ENCODE measurements at places on chromosomes 12 and 14.

GRCh38 chr14:24095271-24096068 lies 1.4 kb downstream of the PCK2 start:
- no peak for DNase-seq

DNA sequence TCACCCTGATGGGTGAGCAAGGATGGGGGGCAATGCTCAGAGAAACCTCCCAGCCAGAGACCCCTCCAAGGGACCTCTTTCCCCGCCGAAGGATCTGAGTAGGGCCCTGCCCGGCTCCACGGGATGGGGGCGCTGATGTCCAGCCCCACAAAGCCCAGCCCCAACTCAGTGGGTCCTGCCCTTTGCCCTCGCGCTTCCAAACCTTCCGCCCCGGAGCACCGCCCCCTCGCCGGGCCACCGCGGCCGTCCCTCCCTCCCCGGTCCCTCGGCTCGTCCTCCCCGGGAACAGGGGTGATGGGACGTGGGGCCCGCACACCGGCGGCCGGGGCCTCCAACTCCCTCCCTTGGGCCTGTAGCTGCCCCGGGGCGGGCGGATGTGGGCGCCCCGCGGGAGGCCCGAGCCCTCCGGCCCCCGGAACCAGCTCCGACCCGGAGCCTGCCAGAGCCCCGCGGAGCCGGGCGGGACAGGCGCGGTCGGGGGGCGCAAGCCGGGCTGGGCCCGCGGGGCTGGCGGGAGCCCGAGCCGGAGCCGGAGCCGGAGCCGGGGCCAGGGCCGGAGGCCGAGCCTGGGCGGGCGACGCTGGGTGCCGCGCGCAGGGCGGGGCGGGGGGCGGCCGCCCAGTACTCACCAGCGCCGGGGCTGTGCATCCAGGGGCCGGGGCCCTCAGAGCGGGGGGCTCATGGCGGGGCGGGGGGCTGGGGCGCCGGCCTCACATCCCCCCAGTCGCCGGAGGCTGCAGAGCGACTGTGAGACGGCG lies 386 bp downstream of the HDAC7 start:
- peak; percentile 70 for DNase-seq

GRCh38 chr12:113142173-113142885 lies 6.8 kb upstream of the RASAL1 start:
- DNase-seq, result no peak

- DNase-seq, result no peak
Observed at GRCh38 chr12:62654326-62655241, 188.0 kb downstream of the MON2 start.

DNA sequence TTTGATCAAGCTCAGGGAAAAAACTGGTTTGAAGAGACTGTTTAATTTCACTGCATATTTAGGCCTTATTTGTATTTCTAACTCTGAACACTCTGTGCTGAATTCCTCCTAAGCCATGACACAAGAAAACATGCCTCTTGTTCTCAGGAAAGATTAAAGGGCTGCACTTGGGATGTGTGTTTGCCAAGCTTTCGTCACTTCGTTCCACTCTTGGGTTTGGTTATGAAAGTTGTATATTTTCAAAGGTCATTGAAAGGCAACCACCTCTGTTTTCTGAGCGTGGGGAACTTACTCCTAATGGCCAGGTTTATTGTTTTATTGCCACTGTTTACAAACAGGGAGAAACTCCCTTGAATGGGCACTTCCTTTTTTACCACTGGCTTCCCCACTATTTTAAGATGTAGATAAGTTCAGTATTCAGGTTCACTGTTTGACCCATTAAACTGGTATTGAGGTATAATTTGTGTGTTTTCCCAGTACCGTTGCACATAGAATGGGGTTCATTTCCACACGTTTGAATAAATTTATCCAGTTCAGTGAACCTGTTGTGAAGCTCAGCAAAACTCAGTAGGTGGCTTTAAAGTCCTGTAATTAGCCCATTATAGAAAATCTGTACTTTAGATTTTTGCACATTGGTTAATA lies 65.3 kb downstream of the NKX2-1 start:
- DNase-seq, result no peak

- no peak for DNase-seq
Observed at GRCh38 chr12:74897425-74898211, 312.0 kb downstream of the KCNC2 start.

- peak; percentile 35 for DNase-seq
Observed at GRCh38 chr14:69475194-69475818, 9.2 kb upstream of the PLEKHD1 start.

- no peak for DNase-seq
Observed at GRCh38 chr12:13374793-13375192, 178.3 kb downstream of the EMP1 start.

DNA sequence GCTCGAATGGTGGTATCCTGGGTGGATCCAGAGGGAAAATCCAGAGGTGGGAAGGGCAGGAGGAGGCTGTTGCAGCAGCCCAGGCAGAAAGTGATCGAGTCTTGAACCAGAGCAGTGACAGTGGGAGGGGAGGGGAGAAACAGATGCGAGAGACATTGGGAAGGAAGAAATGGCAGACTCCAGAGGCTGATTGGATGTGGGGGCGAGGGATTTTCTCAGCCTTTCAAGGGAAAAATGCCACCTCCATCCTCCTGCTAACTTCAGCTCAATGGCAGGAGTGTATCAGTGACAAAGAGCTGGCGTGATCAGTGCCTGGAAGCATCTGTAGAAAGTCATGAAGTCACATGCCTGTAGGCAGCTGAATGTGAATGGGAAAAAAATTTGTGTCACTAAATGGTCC lies 38.6 kb upstream of the NRXN3 start:
- DNase-seq, result no peak

DNA sequence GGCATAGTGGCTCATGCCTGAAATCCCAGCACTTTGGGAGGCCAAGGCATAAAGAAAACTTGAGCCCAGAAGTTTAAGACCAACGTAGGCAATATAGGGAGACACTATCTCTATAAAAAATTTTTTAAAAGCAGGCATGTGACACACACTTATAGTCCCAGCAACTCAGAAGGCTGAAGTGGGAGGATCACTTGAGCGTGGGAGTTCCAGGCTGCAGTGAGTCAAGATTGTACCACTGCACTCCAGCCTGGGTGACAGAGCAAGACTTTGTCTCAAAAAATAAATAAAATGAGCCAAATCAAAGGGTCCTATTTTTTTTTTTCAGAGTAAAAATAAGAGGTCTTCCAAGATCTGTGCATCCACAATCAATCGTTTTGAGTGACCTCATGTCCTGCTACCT lies 237.6 kb downstream of the SLC16A7 start:
- DNase-seq, result no peak

DNA sequence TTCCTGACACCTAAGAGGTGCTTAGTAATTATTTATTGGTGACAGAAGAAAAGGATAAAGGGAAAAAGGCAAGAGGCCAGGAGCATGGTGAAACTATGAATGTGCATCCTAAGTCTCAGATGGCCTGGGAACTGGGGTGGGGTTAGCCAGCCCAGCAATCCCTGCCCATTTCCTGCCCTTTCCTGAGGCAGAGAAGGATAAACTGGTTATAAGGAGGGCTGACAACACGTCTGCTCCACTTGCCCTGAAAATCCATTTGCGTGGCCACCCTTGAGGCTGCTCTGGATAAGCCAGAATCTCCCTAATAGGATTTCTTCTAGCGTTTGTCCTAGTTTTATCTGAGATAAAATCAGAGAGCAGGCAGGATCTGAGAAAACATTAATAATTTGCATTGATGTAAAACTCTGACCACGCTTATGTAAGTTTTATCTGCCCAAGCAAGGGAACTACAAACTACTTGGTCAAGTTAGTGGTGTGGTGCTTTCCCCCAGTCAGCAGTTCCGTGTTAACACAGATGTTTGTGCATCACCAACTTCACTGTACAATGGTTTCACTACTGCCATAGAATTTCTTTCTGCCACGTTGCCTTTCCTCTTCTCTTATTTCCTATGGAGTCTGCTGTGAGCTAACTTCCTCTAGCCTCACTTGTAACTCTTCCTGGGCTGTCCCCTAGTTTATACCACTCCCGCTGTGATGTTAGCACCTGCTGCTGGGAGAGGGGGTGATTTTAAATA lies 392.7 kb downstream of the RPS29 start:
- no peak for DNase-seq

DNA sequence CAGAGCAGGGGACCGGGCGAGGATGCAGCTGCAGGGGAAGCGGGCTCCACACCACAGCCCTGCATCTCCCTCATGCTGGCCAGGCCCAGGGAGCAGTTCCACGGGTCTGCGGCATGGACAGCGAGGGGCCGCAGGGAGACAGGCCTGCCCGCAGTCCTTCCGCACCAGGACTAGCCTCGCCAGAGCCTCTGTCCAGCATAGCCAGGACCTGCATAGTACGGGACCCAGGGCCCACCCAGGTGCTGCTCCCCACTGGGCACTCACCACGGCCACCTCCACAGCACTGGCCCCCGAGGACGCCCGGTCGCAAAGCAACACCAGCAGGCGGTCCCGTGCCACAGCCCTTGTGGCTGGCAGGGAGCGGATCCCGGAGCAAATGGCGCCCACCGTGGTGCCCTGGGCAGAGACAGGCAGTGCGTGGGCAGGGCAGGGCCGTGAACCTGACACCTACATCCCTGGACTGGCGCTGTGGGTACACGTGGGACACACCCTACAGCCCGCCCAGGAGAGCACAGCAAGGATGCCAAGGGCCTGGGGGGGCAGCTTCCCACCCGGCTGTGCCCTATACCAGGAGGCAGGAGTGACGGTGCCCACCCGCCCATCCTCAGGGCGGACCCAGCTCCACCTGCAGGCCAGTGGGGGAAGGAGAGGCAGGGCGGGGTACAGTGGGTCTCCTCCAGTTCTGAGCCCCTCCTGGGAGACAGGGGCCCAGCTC lies 23.8 kb downstream of the JAG2 start:
- DNase-seq, result no peak

DNA sequence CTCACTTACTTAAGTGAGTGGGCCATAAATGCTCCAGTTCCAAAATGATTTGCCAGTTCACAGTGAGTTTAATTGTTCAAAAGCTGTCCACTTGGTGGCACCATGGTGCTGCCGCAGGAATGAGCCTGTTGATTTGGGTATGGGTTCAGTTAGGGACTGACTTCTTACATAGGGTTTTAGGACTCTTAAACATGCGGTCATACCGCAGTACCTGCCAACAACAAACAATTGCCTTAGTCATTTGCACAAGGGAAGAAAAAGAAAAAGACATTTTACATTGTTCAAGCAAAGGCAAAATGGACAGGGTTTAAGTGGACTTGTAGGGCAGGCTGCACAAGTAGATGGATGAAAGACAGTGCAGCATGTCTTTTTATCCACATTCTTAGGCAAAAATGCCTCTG lies 80.0 kb upstream of the DBX2 start:
- DNase-seq, result peak; percentile 66

- no peak for DNase-seq
Observed at GRCh38 chr12:18721452-18721851, 16.4 kb downstream of the PLCZ1 start.

DNA sequence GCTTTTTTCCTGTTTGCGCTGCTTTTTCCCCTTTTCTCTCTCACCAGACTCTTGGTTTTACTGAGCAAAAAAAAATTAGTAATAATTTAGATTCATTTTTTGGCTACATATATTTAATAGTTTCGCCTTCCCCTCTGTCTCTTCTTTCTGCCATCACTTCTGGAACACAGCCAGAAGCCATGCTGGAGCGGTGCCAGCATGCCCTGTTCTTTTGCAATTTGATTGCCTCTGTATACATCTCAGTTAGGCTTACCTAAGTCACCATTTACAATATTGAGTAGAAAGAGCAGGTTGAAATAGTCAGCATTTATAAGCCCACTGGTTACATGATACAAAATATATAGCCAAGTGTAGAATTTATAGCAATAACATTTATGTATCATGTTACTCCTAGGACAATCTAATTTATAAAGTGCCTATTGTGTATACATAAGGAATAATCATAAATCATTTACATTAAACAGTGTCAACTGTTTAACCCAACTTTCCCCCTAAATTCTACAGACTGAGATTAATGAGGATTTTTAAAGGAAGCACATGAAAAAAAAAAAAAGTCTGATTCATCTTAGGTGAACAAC lies 413.8 kb upstream of the SOX5 start:
- no peak for DNase-seq

DNA sequence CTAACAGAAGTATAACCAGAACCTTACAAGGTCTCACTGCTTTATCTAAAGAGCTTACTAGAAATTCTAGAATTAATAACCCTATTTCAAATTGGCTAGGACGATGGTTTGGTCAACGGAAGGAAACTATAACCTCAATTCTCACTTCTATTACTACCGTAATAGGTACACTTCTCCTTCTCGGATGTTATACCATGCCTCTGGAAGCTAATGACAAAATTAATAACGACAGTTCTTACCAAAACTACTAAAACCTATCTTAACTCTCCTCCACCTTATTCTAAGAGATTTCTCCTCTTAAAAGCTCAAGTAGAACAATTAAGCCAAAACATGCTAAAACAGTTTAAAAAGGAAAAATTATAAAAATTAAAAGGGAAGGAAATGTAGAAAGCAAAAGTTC lies 23.7 kb upstream of the UBC start:
- peak; percentile 23 for DNase-seq

DNA sequence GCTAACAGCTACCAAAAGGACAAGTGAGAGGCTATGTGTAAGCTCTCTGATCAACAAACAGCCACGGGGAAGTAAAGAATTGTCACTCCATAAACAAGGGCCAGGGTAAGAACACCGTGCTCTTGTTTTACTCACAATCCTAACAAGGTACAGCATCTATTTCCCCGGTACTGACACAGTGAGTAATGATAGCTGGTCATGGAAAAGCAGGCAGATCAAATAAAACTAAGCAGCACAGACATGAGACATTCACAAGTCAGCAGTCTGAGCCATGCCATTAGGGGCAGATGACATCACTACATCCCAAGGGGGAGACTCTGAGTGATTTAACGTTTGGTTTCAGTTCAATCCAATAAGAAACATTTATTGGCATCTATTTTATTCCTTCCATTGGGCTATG lies 54.4 kb downstream of the ARL6IP4 start:
- peak; percentile 55 for DNase-seq

DNA sequence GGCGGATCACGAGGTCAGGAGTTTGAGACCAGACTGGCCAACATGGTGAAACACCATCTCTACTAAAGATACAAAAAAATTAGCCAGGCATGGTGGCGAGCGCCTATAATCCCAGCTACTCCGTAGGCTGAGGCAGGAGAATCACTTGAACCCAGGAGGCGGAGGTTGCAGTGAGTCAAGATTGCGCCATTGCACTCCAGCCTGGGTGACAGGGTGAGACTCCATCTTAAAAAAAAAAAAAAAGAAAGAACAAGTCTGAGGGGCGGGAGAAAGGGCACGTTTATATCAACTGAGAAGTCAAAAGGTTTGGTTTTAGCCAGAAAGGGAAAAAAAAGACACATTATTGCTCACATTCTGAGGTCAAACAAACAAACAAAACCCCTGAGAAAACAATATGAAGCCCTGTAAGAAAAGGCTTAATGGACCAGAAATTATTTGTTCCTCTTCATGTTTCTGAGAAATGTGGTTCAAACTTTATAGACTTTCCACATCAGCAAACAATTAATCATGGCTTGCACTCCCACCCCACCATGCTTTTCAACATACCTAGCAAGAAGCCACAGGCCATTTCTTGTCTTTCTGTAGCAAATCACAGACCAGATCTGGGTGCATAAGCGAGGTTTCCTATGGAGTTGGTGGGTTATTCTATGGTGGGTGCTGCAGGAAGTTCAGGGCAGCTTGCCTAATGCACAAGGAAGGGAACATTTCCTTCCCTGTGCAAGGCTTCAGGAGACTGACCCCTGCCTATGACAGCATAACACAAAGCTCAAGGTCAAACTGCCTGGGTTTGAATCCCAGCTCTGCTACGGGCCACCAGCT lies 80.1 kb downstream of the SSPN start:
- DNase-seq, result peak; percentile 23

GRCh38 chr14:51962711-51963110 lies 26.6 kb upstream of the RTRAF start:
- DNase-seq, result no peak

GRCh38 chr14:42214981-42215491 lies 608.4 kb downstream of the LRFN5 start:
- DNase-seq, result peak; percentile 53

GRCh38 chr14:48983351-48983888 lies 602.8 kb downstream of the RPS29 start:
- DNase-seq, result no peak

Data from ACHN (cell line).